ENCODE measurements at places on chromosomes 7 and 10.

DNA sequence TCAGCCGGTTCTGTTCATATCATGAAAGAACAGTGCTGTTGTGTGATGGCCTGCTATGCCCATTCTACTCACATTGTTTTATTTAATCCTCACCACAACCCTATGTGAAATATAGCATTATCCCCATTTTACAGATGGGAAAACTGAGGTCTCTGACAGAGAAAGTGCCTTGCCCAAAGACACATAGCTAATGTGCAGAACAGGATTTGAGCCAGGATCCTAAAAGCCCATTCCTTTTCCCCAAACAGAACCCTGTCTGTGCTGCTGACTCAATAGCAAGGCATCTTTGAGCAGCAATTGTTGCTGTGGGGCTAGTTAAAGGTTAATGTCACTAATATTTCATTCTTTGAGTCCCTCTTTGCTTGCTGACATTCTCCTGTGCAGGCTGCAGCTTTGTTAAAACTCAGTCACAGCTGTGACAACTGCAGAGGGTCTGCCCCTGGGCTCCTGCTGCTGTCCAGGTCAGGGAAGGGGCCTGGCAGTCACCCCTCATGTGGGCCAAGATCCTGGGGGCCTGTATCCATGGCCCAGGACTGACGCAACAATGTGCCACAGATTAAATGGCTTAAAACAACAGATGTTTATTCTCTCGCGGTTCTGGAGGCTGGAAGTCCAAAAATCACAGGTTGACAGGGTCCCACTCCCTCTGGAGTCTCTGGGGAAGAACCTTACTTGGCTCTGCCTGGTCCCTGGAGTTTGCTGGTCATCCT lies 40.4 kb downstream of the AFAP1L2 start:
- no peak for DNase-seq

DNA sequence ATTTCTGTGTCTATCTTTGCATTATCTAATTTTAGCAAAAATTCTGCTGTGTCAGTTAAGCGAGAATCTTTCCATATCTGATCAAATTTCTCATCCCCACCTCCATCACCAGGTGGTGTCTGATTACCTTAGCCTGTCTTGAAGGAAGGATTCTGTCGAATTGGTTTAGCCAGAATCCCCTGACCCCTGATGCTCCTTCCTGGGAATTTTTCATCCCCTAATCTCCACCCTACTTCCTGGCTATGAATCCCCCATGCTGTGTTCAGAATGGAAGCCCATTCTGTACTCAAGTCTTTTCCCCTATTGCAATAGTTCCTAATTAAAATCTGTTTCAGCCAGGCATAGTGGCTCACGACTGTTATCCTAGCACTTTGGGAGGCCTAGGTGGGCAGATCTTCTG lies 216.1 kb downstream of the SKIDA1 start:
- DNase-seq = no peak

GRCh38 chr7:80392229-80393169 lies 119.4 kb downstream of the GNAT3 start:
- no peak for DNase-seq

GRCh38 chr7:98423043-98423442 lies 22.2 kb upstream of the BAIAP2L1 start:
- no peak for DNase-seq

DNA sequence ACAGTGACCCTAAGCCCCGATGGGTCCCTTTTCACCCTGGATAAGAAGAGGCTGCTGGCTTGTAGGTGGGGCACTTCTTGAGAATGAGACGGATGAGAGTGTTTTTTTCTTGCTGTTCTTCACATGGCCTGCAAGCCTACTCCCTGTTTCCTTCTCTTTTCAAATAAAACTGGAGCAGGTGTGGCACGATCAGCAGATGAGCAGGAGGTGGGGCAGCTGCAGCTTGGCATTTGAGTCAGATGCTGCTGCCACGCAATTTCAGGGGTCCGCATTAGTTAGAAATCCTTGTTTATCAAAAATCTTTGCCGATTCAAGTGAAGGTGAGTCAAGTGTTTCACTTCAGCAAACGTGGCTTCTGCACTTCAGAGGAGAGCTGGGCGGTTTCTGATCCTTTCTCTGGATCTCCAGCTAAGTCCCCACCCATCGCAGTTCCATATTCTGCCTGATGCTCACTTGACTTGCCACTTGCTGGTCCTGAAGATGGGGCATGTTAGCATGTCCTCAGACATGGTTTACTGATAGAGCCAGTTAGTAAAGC lies 20.8 kb downstream of the WDFY4 start:
- DNase-seq = no peak

DNA sequence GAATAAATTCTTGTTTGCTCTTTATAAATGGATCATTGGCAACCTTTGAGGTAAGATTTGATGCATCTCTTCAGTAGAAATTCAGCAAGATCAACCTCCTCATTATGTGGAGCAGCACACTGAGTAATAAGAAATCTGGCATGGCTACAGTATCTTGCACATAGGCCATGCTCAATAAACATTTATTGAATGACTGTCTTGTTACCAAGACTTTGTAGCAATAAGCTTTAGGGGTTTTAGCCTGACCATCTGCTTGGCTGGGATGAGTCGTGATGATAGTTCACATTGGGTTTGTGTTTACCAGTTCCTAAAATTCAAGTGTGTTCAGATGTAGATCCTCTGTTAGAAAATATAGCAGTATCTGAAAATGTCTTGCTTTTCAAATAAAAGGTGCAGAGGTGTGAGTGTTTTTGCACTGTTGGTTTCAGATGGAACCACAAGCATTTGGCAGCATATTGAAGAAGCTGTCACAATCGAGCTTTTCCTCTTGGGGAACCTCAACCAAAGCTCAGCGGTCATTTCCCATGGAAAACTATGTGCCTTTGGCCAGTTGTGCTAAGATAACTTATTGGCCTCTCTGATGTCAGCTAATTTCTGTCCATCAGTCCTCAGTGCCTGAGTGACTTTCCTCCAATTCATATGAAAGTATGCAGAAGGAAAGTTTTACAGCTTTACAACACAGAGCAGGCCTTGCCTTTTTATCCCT lies 442.6 kb downstream of the GFRA1 start:
- no peak for DNase-seq

DNA sequence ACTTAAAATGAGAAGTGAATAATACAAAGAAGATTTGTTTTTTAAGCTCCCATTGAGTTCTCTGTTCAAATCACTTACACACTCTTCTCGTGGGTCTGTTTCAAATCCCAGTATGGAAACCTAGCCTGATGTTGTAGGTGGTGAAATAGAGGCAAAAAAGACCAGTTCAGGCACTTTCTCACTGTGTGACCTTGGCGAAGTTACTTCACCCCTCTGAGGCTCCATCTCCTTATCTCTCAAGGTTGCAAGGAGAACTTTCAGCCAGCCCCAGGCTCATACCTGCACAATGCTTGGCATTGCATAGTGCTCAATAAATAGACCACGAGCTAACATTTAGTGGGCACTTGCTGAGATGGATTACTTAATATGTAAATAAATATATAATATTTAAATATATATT lies 90.1 kb downstream of the PRLHR start:
- no peak for DNase-seq

DNA sequence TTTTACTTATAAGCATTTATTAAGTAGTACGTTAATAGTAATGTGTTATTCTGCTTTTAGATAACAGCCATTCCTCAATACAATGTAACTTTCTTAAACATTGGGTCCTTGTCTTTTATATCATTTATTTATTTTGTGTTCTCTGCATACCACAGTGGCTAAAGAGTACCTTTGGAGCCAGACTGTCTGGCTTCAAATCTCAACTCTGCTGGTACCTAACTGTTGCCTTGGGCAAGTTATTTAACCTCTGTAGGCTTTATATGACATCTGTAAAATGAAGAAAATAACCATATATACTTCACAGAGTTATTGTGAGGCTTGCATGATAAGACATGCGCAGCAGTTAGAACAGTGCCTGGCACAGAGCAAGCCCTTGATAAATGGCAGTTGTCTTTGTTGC lies 397.6 kb downstream of the MDFIC start:
- DNase-seq = no peak

GRCh38 chr10:79381804-79382221 lies 34.5 kb downstream of the PPIF start:
- peak; percentile 47 for DNase-seq

GRCh38 chr10:4399556-4399955 lies 426.5 kb upstream of the AKR1E2 start:
- no peak for DNase-seq

DNA sequence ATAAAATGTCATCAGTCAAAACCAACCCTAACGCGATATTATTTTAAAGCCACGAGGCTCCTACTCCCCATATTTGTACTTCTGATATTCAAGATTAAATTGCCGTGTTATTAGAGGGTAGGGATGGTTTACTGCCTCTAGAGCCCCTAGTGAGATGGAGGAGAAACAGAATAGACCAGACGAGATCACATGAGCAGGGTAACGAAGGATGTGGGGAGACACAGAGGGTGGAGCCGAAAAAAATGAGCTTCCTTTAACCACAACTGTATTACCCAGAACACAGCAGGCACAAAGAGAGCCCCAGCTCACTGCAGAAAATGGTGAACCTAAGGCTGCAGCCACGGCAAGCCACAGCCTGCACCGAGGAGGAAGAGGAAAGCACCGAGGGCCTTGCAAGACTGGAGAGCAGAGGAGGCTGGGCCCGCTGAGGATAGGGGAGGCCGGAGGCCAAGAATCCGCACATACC lies 14.3 kb downstream of the ZC3HAV1 start:
- DNase-seq = peak; percentile 83

- no peak for DNase-seq
These were observed 29.6 kb upstream of the ABCB4 start for GRCh38 chr7:87505122-87505521.

- DNase-seq = no peak
These were observed 10.2 kb downstream of the PYROXD2 start for GRCh38 chr10:98404571-98405359.

DNA sequence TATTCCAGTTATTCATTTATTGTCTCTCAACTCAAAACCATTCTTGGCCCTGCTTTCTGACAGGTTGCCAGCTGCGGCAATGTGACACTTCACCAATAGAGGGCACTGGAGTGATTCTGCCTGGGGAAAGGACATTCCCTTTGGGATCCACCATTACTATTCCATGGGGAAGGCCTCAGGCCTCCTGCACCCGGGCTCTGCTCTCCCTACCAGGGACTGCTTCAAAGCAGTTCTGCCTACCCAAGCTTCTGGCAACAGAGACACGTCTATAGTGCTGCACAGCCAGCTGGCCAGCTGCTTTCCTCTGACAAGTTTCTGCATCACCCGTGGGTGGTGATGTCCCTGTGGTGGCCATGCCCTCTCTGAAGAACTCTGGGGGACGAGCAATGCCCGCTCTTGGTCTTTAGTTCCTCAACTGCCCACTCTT lies 163.8 kb downstream of the ELMO1 start:
- DNase-seq = peak; percentile 74

- no peak for DNase-seq
These were observed 225.0 kb downstream of the ELFN1 start for GRCh38 chr7:1894906-1895663.
